GM19239 (cell line): ENCODE measurements at places on chromosomes 5 and 9.
A peak's percentile ranks its signal among the peaks of the same experiment; 100 is the strongest.

- DNase-seq = no peak
Observed at GRCh38 chr5:118637947-118638670, 350.2 kb downstream of the DTWD2 start.

GRCh38 chr5:98492258-98492657 lies 281.2 kb upstream of the RGMB start:
- DNase-seq = no peak

DNA sequence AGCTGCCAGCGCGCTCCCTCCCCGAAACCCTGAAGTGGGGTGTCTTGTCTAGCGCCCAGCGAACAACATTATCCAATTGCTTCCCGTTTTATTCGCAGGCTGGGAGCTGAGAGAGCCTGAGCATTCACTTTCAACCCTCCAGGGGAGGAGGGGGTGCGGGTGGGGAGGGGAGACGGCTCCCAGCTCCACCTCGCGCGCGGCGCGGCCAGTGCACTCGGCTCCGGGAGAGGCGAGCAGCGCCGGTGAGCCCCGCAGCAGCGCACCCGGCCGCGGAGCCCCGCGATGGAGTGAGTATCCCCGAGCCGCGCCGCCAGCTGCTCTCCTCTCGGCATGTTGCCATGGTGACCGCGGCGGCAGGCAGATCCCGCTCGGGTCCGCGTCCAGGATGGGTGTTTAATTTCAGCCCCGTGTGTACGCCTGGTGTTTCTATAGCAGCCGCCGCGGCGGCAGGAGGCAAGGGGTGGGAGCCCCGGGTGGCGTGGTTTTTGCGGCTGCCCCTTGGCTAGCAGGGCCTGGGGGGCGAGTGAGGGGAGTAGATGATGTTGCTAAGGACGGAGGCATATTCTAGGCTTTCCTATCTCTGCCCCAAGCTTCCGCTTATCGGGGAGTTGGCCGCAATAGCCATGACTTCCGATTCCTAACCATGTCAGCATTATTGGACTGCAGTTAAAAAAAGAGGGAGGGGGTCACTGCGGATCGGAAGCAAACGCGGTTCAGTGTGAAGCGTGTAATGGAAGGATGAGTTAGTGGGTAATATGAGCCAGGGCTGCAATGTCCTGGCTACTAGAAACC lies 139.2 kb upstream of the PALM2AKAP2 start:
- no peak for DNase-seq

- DNase-seq = no peak
Observed at GRCh38 chr5:97543166-97543565, 360.1 kb upstream of the RIOK2 start.

GRCh38 chr9:98538626-98539031 lies 170.1 kb downstream of the GABBR2 start:
- no peak for DNase-seq

DNA sequence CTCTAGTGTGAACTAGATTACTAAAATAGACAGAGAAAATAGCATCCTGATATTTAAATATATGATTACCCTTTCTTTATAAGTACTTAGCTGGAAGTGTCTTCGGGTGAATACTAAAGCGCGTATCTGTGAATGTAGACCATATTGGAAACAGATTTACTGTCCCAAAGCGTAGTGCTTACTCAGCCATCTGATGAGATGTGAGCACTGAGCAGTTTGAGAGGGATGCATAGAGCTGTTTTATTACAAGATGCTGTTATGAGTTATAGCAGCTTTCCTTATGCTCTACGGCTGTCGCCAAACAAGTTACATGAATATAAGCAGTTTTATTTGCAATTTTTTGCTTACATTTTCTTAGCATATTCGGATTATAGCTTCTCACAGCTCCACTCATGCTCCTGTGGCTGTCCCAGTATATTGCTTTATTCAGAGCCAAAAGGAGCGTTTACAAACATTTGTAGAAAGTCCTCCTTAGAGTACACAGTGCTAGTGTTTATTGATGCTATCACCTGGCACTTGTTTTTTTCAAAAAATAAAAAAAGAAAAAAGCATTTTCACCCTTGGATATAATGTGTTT lies 981.4 kb upstream of the WWC1 start:
- no peak for DNase-seq

DNA sequence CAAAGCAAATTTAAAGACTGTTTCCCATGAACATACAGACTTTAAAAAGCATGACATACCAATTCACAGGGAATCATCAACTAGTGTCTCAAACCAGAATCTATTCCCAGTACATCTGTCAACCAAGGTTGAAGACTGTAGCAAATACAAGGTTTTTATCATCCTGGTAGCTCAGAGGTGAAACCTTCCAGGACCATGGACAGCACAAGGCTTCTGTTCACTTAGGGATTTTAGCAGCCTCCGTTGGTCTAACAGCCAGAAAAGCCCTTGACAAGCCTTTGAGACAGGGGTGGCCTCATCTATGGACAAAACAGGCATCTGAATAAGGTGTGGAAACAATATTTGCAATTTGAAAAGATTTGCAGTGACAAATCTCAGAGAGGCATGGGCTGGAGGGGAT lies 119.0 kb downstream of the TRIM32 start:
- no peak for DNase-seq

- DNase-seq = no peak
Observed at GRCh38 chr9:7963026-7963425, 163.4 kb upstream of the DMAC1 start.

DNA sequence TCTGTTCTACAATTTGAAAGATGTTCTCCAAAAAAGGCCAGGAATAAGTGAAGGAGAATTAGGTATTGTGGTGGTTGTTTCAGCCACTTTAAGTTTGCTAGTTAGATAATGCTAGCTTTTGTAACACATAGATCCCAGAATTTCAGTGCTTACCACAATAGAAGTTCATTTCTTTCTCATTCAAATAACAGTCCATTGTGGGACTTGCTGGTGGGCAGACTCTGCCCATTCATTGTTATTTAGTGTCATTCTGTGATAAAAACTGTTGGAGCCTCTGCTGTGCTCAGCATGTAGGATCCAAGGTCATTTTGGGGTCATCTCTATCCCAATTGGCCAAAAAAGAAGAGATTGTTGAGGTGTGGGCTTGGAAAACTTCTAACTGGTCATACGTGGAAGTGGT lies 106.8 kb downstream of the CCDC192 start:
- DNase-seq = no peak

DNA sequence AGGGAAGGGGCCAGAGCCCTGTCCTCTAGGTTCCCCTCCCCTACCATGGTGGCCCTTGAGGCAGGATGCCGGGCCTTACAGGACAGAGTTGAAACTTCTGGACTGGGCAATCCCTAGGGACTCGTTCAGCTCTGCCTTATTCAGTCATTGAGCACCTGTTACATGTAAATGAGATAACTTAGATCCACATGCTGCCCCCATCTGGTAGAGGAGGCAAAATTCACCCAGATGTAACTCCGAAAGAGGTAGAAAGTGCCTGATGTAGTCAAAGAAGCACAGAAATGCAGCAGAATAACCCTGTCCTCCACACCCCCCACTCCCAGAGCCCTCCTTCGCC lies 1.5 kb downstream of the GGTA1 start:
- peak; percentile 85 for DNase-seq

- no peak for DNase-seq
Observed at GRCh38 chr9:100575006-100575405, 2.9 kb upstream of the CAVIN4 start.

DNA sequence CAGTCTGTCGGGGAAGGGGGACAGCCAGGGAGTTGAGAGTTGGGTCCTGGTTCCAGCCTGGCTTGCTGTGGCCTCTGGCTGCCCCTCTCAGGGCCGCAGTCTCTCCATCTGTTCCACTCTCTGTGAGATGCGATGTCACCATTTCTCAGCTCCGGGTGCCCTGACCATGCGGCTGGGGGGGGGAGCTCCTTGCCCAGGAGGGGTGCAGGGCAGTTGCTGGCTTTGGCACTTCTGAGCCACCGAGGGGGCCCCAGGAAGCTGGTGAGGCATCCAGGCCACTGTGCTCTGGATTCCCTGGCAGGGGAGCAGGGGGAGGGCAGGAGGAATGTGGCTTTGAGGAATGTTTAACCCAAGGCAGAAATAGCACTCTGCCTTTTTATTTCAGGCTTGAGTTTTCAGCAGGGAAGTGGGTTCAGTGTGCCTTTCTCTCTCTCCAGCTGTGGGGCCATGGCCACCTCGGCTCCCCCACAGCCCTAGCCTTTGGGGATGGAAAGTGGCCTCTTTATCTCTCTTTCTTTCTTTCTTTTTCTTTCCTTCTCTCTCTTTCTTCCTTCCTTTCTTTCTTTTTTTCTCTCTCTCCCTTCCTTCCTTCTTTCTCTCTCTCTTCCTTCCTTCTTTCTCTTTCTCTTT lies 11.0 kb downstream of the NCS1 start:
- DNase-seq = no peak
